Liver (tissue), 10 donors: ENCODE measurements at places on chromosomes 5 and 9.

- DNase-seq, result no peak
These were observed 34.7 kb downstream of the LPCAT1 start for GRCh38 chr5:1488882-1489680.

GRCh38 chr5:74326571-74327338, 313.8 kb downstream of the ENC1 start:
- no peak for DNase-seq

- DNase-seq, result no peak
These were observed 58.7 kb upstream of the ANKRD55 start for GRCh38 chr5:56291661-56292374.

GRCh38 chr9:37329576-37329975, 92.9 kb upstream of the GRHPR start:
- no peak for DNase-seq

DNA sequence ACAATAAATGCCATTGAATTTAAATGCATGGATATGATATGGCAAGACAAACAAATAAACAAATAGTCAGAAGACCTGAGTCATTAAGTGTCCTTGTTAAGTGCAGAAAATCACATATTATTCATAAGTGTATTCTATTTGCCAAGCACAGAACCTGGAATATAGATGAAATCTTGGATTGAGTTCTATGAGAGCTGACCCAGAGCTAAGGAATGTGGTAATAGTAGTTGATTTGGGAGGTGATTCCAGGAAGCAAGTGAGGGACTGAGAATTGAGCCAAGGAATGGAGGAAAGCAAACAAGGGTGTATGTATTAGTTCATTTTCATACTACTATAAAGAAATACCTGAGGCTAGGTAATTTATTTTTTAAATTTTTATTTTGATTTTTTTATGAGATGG, 208.9 kb downstream of the TRIM32 start:
- DNase-seq, result no peak

- no peak for DNase-seq
These were observed 1.4 kb upstream of the ANKRD33B start for GRCh38 chr5:10562201-10563109.

DNA sequence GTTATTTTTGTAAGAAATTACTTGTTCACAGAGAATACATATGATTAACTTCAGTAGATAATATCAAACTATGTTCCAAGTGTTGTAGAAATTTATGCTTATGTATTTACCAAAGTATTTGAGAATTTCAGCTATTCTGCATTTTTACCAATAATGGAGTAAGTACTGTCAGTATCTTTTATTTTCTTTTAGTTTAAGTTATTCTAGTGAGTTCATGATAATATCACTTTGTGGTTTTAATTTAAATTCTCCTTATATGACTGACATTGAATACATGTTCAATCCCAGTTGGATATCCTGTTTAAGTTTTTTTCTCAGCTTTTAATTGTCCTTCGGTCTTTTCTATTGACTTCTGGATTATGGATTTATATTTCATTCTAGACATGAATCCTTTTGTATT, 1024.6 kb downstream of the EFNA5 start:
- no peak for DNase-seq

DNA sequence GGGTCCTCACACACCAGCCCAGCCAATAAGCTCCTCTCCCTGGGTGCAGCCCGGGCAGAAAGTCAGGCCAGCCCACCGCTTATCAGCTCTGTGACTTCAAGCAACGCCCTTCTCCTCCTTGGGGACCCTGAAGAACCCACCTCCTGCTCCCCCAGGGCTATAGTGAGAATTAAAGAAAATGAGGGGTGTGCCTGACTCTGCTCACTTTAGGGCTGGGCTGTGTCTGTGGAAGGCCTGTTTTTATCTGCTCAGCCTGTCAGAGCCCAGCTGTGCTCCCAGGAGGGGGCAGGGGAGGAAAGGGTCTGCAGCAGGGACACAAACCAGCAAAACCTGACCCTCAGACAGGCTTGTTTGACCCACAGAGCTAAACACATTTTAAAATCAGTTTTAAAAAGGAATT, 3.9 kb downstream of the GPRIN1 start:
- DNase-seq, result no peak

- peak; percentile 52 for DNase-seq
These were observed 760 bp upstream of the MAN1B1 start for GRCh38 chr9:137085920-137086530.

DNA sequence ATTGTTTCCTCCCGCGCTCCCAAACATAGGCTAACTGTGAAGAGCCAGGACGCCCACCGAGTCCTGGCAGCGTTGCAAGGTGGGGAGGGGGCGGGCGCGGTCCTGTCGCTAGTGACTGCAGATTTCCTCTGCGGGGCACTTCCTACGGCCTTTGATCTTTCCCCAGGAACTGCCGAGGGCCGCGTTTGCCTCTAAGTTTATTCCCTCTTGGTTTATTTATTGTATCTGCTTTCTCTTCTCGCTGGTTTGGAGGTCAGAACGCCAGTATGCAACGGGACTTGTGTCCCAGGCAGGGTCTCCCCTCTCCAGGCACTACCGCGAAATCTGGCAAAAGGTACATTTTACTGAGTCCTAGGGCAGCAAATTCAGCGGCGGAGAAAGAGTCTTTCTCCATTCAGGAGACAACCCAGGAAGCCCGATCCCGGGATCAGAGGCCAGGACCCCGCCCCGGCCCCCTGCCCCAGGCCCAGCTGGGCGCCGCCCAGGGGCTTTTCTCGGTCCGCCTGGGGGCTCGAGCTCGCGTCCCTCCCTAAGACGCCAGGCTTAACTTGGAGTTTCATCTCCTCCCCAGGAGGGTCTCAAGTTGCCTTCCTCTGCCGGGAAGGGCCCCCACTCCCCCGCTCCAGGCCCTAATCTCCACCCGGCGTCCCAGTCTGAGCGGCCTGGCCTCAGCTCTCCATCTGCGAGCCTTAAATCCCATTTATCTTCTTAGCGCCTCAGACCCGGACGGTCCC, 884 bp upstream of the EGFLAM start:
- no peak for DNase-seq

- no peak for DNase-seq
These were observed 133.9 kb downstream of the FSTL4 start for GRCh38 chr5:133478199-133478985.

DNA sequence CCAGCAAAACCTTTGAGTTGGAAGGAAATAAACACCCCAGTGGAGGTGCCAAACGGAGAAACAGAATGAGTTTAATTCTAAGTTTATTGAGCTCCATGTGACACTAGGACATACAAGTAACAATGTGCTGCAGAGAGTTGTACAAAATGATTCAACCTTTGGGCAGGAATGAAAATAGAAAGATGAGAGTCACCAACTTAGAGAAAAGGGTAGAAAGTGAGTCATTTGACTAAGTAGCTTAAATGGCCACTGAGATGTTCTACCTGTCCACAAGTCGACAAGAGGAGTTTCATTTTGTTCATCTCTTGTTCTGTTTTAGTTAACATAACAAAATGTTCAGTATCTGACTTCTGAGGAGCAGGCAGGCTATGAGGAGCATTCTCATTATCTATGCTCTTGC, 284.7 kb downstream of the NR2F1-AS1 start:
- DNase-seq, result no peak

DNA sequence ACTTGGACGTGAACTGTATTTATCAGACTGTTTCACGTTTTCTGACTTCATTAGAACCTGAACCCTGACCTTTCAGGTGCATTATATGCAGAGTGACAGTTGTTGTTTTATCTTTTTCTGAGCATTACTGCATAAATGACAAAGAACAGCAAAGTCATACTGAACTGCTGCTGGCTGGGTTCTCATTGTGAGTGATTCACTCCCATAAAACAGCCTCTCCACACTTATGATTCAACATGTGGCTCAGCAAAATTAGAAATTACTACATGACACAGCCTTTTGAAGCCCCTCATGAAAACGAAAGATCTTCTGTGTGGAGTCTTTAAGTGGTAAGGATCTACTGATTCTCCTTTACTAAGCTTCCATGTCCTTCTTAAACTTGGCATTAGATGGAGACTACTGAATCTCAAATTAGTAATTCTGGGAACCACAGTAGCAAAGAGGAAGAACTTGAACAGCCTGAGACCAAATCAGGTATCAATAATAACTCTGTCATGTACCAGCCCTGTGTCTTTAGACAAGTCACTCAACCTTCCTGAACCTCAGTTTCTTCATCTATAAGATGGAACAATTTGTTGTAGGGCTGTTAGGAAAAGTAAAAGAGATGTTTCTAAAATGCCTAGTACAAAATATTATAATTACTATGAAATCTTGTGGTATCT, 172.3 kb upstream of the GNA14 start:
- DNase-seq, result no peak

GRCh38 chr9:87874304-87874623, 8.4 kb upstream of the SPATA31E1 start:
- no peak for DNase-seq

GRCh38 chr5:140633501-140633900, 526 bp upstream of the CD14 start:
- no peak for DNase-seq

DNA sequence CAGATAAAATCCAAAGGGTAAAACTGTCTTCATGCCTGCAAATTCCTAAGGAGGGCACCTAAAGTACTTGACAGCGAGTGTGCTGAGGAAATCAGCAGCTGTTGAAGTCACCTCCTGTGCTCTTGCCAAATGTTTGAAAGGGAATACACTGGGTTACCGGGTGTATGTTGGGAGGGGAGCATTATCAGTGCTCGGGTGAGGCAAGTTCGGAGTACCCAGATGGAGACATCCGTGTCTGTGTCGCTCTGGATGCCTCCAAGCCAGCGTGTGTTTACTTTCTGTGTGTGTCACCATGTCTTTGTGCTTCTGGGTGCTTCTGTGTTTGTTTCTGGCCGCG, 727 bp upstream of the ADRB2 start:
- no peak for DNase-seq

DNA sequence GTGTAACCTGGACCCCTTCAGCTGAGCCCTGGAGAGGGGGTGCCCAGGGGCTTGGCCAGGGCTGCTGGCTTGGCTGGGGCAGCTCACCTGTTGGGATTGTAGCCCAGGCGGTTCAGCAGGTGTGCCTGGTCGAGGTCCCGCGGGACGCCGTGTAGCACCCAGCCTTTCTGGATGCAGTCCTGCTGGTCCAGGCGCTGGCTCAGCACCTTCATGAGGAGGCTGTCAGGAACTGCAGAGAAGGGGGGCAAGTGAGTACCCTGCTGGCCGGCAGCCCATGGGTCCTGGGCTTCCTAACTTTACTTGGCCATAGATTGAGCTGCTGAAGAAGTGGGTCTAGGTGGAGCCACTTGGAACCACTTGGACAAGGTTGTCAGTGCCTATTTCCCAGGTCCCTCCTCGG, 85.5 kb downstream of the AK8 start:
- DNase-seq, result no peak

- no peak for DNase-seq
These were observed 22.1 kb downstream of the ADRB2 start for GRCh38 chr5:148848393-148849031.
